ENCODE measurements at places on chromosomes 2 and 18.

- no peak for DNase-seq
These were observed 43.8 kb downstream of the CELF4 start for GRCh38 chr18:37521510-37522465.

DNA sequence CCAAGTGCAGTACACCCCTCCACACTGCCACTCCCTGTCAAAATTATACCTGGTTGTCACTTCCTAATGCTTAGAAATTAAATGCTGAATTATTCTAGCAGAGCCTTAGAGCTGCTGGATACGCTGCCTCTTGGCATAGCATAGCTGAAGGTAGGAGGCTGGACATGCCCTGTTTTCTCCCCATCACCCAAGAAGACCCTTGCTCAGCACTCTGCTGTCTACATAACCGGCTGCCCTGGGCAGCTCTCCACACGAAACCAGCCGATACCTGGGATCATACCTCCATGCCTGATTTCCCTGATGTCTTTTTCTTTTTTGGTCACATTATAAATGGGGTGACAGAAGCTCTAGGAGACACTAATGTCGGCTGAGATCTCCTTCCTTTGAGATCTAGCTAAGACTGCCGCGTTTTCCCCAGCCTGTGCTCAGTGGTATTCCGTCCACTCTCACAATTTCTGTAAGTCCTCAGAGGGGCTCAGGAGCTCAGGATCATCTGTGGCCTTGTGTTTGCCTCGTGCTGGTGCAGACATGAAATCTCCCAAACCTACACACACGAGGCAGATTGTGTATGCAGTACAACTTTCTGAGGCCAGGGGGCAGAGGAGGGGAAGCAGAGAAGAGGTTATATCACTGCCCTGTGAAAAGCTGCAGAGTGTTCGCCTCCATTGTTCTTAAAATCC is 13.5 kb upstream of the ZAP70 start:
- DNase-seq, result peak; percentile 19

GRCh38 chr2:11850082-11850481 is 103.7 kb downstream of the LPIN1 start:
- DNase-seq, result no peak

DNA sequence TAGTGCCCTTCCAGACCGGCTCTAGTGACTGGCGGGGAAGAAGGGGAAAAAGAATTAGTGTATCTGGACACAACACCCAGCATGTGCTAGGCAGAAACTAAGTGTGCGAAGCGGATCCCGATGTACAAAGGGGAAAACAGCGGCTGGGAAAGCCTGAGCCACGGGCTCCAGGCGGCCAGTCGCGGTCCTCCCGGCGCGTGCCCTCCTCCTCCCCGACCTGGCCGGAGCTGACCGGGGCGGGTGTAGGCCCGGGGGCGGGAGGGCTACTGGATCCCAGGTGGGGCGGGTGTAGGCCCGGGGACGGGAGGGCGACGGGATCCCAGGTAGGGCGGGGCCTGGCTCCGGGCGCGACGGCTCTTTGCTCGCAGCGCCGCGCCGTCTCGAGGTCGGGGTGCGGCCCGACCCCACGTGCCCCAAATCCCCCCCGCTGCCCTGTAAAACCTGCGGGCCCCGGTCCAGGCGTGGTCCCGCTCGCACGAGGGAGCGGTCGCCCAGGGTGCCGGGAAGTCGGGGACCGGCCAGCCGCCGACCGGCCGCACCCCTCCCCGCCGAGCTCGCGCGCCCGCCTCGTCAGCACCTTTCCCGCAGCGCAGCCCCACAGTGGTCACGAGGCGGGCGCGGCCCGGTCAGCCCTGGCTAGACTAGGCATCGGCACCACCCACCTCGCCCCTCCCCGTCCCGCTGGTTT is 48.8 kb downstream of the C2orf42 start:
- no peak for DNase-seq

- no peak for DNase-seq
These were observed 362.8 kb downstream of the CBLN2 start for GRCh38 chr18:72181241-72181764.

- DNase-seq, result no peak
These were observed 132.8 kb upstream of the KLHL14 start for GRCh38 chr18:32905651-32906050.

DNA sequence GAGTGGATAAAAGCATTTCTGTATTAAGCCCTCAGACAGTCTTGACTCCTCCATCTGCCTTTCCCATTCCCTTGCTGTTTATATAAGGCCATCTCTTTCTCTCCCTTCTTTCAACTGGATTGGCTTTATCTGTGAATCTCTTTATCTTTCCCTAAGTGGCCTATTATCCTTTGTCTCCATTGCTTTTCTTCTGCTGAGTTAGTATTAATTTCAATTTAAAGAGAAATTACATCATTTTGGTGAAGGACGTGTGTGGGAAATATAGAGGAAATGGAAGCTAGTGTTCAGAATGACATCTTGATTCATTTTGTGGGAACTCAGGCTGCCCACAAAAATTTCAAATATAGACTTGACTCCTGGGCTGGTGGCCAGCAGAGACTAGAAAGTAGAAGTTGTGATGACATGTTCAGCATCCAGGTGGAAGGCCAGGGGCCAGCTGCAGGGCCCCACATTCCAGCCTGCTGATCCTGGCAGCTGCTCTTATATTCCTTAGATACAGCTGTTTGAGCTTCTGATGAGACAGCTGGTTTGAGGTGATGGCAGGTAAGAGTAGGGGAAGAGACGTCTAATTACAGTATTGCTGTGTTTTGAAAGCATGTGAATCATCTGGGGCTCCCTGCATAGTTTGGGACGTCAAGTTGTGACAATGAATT is 52.3 kb downstream of the DIS3L2 start:
- peak; percentile 6 for DNase-seq

- DNase-seq, result no peak
These were observed 5.9 kb downstream of the MFSD2B start for GRCh38 chr2:24015562-24016375.

- DNase-seq, result no peak
These were observed 22.4 kb downstream of the FN1 start for GRCh38 chr2:215413484-215413777.

GRCh38 chr2:4152051-4152450 is 448.7 kb downstream of the DCDC2C start:
- DNase-seq, result no peak

GRCh38 chr18:48428475-48429177 is 19.4 kb upstream of the ZBTB7C start:
- DNase-seq, result no peak

DNA sequence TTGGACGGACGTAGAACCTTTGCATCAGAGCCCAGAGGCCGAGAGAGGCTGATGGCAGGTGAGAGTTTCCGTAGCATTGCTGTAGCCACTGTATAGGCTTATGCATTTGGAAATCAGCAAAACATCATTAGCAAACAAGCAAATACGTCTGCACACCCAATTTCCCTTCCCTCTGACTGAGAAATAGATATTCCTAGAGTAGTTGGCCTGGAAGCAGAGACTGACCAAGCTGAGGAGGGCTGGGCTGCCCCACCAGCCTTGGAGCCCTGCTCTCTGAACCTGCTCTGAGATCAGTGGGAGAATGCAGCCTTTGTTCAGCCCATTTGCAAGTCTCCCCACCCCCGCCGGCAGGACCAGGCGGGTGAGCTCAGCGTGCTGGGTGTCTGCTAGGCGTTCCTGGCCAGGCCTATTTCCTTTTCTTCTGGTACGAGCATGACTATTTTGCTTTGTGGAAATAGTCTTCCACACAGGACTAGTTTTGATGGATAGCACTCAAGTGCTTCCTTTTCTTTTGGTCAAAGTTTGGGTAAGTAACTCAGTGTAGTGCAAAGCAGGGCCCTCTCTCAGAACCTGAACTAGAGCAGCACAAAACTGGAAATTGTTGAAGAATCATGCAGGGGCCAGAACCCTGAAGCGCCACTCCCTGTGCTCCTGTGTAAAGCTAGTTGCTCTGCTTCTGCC is 21.9 kb upstream of the RNF149 start:
- DNase-seq, result no peak

DNA sequence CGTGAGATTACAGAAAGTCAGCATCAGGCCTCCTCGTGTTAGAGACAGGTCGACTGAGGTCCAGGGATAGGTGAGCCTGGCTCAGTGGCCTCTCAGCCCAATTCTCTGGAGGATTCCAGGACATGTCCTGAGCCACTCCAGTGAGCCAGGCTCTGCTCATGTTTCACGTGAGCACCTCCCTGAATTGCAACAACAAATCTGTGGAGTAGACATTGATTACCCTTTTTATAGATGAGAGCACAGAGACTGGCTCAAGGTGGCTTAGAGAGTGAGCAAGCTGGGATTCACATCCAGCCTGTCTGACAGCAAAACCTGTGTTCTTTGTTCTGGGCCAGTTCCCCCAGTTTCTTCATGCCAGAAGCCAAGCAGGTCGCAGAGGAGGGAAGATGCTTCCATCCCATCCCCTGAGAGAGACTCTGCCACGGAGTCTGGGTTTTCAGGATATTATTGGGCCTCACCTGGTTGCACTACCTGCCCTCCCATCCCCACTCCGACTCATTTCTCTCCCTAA is 46.4 kb downstream of the HS1BP3 start:
- no peak for DNase-seq

- no peak for DNase-seq
These were observed 7.3 kb downstream of the DES start for GRCh38 chr2:219425238-219426067.

GRCh38 chr2:149087751-149088150 is 49.3 kb downstream of the LYPD6B start:
- no peak for DNase-seq

DNA sequence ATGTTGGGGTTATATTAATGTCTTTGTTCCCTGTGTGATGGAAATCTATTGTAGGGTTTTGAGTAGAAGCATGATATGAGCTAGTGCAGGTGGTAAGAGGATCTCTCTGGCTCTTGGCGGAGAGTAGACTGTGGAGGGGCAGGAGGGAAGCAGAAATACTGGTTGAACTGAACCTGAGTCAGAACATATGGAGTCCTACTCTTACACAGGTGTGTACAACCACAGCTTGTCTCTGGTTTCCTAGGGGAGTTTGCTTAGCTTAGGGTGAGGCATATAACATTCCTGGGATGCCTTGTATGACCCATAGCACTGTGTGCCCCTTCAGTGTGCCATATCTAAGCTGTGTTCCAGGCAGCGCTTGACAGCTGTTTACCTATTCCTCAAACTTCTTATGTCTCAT is 97.3 kb upstream of the GCFC2 start:
- DNase-seq, result no peak

DNA sequence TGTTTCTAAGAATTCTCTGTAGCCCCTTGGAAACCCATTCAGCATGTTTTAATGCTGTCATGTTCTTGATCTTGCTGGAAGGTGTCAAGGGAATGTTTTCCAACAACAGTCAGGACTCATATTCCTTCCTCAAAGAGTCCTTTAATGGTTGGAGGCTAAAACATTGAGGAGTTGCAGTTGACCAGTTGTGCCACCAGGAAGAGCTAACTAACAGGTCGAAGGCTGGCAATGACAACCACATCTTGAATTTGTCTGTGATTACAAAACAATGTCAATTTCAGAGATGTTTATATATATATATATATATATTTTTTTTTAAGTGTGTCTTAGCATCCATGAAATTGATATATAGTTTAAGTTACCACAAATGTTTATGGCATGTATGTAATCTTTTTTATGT is 151.5 kb downstream of the INO80D start:
- DNase-seq, result no peak

GRCh38 chr2:27032495-27033252 is at the start of gene TMEM214:
Gene TMEM214 (plus strand): TSS chr2:27032965. CDS start chr2:27033016, 51 bp downstream.
- peak; percentile 52 for DNase-seq

DNA sequence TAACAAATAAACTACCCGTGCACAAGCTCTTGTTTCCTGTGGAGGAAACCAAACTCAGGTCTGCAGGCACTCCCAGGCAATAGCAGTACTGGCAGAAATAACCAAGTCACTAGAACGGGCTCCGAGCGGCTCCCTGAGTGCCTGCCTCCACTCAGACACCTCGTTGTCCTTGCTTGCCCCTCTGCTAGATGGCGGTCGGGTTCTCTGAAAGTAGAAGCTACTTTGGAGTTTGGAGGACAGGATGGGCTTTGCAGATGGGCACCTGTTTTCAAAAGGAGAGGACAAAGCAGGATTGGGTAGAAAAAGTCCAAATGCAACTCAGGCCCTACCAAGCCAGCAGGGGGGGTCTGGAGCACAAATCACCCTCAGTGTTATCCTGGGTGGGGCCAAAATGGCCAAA is 136.4 kb downstream of the LRRC30 start:
- no peak for DNase-seq

GRCh38 chr2:44480068-44480467 is 118.3 kb downstream of the CAMKMT start:
- DNase-seq, result no peak

DNA sequence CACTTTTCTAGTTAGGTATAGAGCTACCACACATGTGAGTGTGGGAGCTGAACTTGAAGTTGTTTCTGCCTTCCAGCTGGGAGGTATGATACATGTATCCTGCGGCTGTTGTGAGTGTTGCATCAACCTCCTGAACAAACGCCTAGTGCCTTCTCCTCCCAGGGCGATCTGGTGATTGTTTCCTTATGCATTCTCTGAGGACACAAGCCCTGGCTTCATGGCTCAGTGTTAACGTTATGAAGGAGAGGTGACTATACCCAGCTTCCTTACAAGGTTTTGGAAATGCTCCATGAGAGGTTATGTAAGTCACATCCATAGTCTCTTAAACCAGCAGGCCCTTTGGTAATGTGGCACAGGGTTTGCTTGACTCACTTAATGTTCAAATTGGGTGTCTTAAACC is 64.9 kb downstream of the SPRED2 start:
- DNase-seq, result no peak

GRCh38 chr18:12031846-12032245 is 50.5 kb downstream of the IMPA2 start:
- DNase-seq, result no peak

DNA sequence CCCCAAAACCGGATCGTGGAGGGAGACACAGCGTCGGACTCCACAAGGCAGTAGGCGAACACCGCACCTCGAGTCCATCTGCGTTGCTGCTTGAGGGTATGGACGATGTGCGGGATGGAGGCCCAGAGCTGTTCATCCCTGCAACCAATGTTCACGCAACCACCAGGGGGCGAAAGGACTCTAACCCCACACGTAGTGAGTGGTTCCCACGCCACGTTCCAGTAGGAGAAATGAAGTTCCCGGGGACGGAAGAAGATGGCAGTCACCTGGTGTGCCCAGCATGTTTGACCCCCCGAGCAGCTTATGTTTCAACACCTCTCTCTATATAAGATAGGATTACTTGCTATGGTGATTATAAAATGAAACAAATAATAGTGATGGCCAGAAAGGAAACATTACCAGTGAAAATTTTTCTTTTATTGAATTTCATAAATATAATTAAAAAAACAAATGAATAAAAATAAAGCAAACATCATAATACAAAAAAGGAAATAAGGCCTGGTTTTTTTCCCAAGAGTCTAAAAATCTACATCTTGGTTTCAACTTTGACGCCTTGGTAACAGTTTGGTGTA is 184.3 kb downstream of the SH3BP4 start:
- DNase-seq, result peak; percentile 41

DNA sequence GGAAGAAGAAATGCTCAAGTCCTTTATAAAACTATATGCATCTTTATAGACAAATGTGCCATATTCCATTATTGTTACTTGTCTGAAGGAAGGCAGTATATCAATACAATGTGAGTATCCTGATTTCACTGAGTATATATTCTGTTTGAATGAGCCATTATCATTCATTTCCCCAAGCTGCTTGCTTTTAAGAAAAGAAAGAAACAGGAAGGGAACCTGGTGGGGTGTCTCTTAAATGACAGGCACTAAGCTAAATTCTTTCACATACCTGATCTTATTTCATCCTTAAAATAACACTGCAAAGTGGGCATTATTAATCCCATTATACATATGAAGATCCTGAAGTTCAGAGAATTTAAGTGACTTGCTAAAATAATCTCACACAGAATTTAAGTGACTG is 307.9 kb downstream of the SLC8A1 start:
- DNase-seq, result no peak
